ENCODE measurements at places on chromosomes 6 and 20.
A peak's percentile ranks its signal among the peaks of the same experiment; 100 is the strongest.

GRCh38 chr20:44495802-44496481 is 20.3 kb downstream of the TTPAL start:
- peak; percentile 95 for DNase-seq

DNA sequence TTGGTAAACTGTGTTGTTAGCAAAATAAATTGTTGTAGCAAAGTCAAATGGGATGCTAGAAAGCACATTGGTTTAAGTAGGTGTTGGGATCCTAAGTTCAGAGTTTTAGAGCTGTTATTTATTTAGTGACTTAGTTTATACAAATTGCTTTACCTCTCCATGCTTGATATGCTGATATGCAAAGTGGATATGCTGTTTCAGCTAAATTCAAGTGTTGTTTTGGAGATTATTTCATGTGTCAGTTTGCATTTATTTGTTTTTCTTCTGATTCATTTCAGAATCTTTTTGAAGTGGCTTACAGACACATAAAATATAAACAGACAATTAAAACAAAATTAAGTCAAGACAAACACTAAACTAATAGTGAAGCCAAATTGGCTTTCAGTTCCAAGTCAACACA is 203.5 kb downstream of the ADGRB3 start:
- no peak for DNase-seq

DNA sequence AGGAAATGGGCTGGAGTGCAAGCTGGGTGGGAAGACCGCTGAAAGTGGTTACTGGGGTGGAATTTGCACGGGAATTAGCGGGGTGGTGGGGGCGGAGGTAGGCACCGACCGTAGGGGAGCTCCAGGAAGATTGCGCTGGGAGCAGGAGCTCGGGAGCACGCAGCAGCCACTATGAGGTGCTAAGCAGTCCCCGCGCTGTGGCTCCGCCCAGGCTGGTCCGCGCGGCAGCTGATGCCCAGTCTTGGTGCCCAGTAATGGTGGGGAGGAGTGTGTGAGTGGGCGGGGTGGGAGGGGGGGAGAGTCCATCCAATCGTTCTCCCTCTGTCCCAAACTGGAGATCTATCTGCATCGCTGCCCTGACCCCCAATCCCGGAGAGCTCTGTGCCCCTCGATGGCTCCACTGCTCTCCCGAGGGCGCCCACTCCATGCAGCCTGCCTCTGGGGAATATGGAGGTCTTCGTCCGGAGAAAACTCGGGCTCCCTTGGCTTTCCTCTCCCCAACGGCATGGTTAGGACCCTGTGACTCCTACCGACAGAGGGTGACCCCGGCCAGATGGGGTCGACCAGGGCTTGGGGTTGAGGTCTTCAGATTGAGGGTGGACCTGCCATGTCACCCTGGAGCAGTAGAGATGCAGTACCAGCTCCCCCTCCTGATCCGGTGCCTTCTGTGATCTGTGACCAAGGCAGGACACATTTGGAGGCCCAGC is 5.3 kb downstream of the TP53TG5 start:
- DNase-seq: no peak

- DNase-seq: no peak
These were observed 4.0 kb downstream of the CDKN1A start for GRCh38 chr6:36682328-36683144.

- no peak for DNase-seq
These were observed 71.6 kb downstream of the SH3BGRL2 start for GRCh38 chr6:79702691-79703090.

GRCh38 chr6:10146715-10147451 is 268.0 kb downstream of the TFAP2A start:
- DNase-seq: peak; percentile 9

DNA sequence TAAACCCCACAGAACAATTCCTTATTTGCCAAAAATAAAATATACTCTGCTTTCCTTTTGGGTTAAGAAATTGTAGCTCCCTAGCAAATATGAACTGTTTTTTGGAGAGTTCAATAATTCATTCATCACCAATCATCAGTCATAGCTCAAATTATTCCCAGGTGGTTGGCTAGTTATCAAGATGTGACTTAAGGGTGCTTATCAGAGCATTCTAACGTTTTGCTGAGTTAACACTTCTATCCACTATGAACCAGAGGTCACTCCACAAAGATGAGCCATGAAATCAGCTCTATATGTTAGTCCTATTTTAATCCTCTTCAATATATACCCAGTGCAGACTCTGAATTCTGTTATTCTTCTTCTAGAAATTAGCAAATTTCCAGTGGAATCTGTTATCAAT is 379.1 kb downstream of the TENT5A start:
- DNase-seq: no peak

DNA sequence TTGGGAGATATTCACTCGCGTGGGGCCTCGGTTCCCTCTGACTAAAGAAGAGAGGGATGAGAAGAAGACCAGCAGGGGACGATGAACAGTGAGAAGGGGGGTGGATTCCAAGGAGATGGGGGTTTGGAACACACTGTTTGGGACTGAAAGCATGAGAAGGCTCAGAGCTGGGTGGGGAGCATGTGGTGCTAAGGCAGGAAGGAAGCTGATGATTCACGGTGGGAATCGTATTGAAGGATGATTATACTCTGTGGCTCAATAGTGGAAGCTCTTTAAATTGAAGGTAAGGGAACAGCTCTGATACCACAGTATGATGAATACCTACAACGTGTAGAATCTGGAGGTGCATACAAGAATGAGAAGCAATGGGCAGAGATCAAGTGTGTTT is 117.5 kb upstream of the KCNK16 start:
- peak; percentile 22 for DNase-seq

- peak; percentile 14 for DNase-seq
These were observed 3.6 kb upstream of the FOXC1 start for GRCh38 chr6:1605893-1606779.

- DNase-seq: no peak
These were observed 109.3 kb upstream of the AFDN start for GRCh38 chr6:167717455-167717854.

GRCh38 chr6:36217188-36217587 is 20.6 kb downstream of the BRPF3 start:
- no peak for DNase-seq

- DNase-seq: peak; percentile 42
These were observed 272.3 kb downstream of the KHDC1L start for GRCh38 chr6:72952808-72953630.

GRCh38 chr6:152509916-152510315 is 127.2 kb downstream of the SYNE1 start:
- no peak for DNase-seq

- no peak for DNase-seq
These were observed 78.8 kb upstream of the ZNFX1 start for GRCh38 chr20:49356676-49357075.

DNA sequence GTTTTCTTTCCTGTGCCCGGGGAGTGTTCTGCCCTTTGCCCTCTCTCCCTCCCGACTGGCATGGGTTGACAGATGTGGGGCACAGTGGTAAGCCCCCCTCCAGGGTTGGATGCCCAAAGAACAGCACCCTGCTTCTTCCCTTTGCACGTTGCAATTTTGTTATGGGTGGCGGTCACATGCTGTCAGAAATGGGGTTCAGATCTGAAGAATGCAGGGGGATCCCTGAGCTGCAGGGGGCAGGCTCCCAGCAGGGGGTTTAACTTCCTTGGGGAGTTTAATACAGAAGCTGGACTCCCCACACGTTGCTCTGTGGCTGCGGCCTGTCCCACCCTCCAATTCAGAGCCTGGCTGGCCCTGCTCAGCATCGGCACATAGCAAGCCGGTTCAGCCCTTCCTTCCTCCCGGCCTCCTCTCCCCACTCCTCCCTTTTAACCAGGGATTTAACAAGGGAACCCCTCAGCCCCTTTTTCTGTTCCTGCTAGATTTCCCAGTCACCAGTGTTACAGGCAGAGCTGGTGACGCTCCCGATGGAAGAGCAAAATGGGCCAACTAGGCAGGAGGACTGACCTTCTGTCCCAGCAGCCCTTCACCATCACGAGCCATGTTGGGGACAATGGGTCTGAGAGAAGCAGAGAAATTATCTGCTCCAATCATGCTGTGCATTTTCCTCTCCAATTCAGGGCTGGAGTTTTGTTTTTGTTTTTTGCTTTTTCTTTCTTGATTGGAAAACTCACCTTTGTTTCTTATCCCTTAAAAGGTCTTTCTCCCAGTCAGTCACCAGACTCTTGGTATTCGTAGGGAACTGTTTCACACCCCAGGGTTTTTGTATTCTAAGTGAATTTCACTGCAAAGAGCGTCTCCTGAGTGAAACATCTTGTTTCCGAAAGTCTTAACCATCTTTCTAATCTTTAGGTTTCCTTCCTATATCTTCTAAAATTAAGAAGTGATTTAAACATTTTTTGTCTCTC is 6.8 kb downstream of the FOXF2 start:
- no peak for DNase-seq

DNA sequence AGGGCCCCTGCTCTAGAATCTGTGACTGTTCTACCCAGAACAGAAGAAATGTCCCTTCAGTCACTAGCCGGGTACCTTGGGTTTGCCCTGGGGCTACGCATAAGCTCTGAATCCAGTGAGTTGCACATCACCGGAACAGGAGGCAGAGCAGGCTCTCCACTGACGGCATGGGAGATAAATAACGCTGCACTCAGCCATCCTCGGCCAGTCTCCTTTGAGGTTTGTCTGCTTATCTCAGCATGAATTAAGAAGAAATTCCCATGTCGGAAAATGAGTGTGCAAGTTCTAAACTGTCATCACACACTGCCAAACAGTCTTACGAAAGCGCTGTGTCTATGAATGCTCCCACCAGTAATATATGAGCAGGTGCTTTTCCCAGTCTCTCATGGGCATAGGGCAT is 90.8 kb downstream of the FAM50B start:
- no peak for DNase-seq

- peak; percentile 93 for DNase-seq
These were observed 65.0 kb upstream of the SIRPA start for GRCh38 chr20:1830240-1830639.

- no peak for DNase-seq
These were observed 34.9 kb upstream of the RALGAPA2 start for GRCh38 chr20:20747298-20747697.

GRCh38 chr6:127118298-127119101 is at the start of gene RSPO3:
Gene RSPO3 (plus strand): TSS chr6:127118671. CDS start chr6:127119193, 522 bp downstream.
- DNase-seq: peak; percentile 48

DNA sequence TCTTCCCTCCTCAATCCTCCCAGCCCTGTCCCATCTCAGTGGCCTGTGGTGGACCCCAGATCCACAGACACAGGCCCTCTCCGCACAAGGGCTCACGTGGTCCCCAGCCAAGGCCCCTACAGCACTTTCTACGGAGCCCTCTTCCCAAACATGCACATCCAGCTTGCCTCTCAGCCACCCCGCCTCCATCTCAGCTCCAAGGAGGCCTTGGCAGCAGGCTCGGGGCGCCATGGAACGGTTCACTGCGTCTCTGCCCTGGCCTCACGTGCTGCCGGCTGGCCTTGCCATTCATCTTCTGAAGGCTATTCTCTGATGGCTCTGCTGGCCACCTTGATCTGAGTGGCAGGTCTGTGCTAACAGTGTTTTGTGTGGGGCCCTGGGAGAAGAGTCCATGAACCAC is 33.0 kb downstream of the GNAS-AS1 start:
- DNase-seq: no peak

DNA sequence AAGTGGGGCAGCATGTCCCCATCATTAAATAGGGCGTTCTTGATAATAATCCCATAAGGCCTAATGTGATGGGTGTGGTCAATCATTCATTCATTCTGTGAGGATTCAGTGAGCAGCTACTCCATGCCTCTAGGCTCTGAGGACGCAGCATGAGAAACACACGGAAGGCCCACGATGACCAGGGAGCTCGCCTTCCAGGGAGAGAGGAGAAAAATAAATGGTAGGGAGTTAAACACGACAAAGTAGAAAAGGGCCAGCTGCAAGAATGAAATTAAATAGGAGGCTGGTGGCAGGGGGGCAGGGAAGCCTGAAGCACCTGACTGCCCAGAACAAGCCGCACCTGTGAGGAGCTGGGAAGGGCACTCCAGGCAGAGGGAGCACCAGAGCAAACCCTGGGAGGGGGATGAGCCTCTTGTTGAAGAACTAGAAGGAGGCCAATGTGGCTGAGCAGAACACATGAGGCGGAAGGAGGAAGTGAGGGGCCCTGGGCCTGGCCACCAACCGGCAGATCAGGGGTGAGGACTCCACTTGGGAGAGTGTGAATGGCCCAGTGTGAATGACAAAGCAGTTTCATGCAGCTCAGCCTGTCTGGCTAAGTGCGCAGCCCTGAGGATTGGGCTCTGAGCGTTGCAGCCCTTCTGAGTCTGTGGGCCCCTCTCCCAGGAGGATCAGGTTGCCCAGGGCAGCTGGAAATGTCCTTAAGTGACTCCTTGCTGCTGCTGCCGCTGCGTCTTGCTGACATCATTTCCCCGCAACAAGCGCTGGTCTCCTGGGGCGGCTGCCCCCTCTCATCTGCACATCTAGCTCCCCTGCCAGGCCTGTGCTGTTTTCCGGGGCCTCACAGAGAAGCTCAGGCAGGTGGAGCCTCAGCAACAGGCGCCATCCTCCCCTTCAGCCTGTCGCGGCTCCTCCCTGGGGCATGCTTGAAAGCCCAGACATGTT is 99.9 kb downstream of the CDH26 start:
- DNase-seq: peak; percentile 74

DNA sequence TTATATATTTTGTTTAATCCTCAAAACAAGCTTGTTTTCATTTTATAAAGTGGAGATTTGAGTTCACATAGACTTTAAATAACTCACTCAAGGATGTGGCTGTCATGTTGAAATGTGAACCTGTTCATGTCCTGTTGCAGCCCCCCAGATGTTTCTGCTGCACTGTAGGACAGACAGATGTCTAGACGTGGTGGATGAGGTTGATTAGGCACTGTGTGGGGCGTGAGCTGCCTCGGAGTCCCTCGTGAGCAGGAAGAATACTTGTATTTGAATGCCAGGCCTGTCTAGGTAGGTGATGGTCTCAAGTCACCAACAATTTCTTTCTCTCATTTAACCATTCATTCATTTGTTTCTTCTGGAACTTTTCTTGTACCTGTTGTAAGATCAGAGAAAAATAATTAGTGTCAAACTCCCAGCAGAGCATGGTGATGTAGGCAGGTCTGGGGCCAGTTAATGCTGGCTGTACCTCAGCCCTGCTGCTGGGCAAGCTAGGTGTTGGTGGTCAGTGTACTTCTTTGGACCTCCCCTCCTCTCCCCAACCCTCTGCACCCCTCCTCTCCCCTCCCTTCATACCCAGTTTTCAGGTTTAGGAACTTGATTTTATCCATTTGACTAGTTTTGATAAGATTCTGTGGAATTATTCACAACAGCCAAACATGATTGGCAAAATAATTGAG is 34.0 kb downstream of the AFDN start:
- no peak for DNase-seq

GRCh38 chr20:3000852-3001523 is 42.4 kb upstream of the GNRH2 start:
- peak; percentile 74 for DNase-seq

GRCh38 chr6:120774275-120774674 is 560.0 kb downstream of the TBC1D32 start:
- peak; percentile 77 for DNase-seq

GRCh38 chr6:166906376-166907044 is 49.8 kb downstream of the RNASET2 start:
- DNase-seq: no peak

- no peak for DNase-seq
These were observed 1.1 kb upstream of the ENTPD6 start for GRCh38 chr20:25194333-25194972.

All from astrocyte of the spinal cord (primary cell).